ENCODE measurements at places on chromosomes 1 and 21.

GRCh38 chr1:31830511-31830910 lies 14.7 kb upstream of the SPOCD1 start:
- no peak for DNase-seq

DNA sequence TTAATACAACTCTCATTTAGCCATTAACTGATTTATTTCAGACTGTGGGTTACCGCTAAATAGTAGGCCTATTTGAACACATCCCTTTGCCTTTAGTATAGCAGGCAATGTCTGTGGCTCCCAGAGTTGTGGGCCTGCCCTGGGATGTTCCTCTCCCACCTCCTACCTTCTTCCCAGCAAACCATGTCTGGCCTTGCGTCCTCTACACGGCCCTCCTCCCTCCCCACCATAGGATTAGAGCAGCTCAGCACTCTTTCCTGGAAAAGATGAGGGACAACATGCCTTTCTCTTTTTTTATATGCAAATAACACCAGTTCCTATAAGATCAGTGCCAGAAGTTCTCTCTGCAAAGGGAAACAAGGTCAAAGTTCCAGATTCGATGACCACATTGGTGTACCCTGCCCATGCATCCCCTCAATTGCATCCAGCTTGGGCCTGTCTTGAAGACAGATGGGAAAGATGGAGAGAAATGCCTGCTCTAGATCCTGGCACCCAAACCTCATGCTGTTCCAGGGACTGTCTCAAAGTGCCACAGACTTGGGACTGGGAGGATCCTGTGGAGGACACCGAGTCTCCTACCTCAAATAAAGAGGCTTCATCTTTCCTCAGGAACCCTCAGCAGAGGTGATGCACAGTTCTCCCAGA lies 57.2 kb downstream of the CD46 start:
- no peak for DNase-seq

GRCh38 chr1:39268906-39269305 lies 64.4 kb downstream of the MACF1 start:
- DNase-seq = no peak

DNA sequence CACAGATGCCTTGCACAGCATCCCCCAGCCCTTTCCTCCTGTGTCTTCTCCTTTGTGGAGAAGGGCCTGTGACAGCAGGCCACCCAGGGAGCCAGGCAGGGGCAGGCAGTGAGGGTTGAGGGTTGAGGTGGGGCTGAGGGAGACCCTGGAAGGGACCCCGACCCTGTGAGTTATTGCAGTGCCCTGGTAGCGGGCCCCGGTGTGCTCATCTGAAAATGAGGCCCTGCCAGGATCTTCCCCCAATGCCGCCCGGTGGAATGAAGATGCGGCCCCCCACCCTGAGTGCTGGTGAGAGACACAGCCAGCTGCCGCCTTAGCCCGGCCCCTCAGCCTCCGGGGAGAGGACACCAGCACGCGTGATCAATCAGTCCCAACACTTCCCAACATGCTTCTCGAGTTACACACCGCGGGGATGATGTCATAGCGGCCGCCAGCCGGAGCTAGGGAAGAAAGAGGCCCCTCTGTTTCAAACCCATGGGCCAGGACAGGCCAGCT lies 36.2 kb upstream of the ACTRT2 start:
- peak; percentile 9 for DNase-seq

GRCh38 chr1:164836614-164837018 lies 277.6 kb downstream of the PBX1 start:
- DNase-seq = no peak

GRCh38 chr21:45053561-45054226 lies 20.7 kb upstream of the ADARB1 start:
- DNase-seq = no peak

- DNase-seq = peak; percentile 94
These were observed 14.0 kb upstream of the TBX15 start for GRCh38 chr1:119002028-119002686.

- DNase-seq = no peak
These were observed 31.0 kb upstream of the POU3F1 start for GRCh38 chr1:38077523-38078147.

GRCh38 chr1:86504137-86504479 lies 35.4 kb downstream of the CLCA1 start:
- no peak for DNase-seq

DNA sequence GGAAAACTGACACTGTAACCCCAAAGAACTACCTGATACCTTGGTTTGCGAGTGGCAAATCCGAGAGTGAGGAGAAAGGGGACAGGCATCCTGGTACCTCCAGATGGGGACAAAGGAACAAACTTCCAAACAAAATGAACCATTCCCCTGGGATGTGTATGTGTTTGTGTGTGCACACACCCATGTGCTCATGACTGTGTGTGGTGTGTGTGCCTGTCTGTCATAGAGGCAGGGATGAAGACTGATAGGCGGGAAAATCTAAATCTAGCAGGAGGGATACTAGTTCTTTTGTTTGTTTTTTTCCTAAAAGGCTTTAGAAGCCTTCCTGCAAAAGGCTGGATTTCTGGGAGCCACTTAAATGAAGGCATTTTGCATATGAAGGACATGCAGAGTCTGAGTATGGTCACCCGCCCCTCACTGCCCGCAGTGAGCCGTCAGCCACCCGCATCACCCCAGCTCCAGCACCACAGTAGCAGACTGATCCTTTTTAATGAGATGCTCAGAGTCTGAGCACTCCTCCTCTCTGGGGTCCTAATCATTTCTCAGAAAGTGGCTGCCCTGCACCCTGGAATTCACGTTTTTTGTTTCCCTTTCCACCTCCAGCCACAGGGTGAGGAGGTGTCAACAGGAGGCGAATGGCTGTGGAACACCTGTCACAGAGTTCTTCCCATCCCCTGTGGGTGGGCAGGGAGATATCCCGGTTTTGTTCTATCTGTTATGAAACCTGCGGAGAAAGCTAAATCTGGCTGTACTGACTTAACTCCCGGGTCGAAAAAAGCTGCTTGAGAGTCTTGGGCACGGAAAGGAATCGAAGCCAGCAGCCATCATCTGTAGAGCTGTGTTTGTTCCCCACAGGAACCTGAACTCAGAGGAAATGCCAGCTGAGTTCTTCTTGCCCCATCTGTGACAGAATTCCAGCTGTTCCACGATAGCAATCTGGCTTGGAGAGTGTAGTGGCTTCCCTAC lies 34.9 kb downstream of the UTP25 start:
- DNase-seq = no peak

DNA sequence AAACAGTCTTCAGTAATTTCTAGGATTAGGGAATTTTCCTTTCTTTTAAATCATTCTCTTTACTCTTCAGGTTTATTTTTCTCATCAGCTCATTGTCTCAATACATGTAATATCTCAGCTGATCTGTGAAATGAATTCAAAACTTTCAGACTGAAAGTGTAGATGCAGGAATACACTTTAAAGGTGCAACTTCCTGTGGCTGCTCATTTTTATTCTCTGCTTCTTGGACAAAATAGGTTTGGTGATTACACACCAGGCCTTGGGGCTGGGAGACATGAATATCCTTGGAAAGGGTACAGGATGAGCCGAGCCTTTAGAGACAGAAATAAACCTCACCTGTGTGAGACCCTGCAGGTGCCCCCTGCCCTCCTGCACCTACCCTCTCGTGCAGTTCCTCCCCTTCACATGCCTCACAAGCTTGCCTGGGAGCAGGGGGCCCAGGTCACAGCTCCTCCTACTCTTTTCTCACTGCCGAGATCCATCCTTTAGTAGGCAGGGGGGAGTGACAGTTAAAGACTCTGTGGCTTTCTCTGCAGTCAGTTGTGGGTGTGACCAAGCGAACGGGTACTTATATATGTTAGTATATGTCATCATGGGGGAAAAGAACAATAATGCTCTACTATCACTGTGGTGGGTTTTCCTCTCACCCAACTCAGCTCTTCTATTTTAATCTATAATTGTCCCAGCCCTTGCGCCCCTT lies 23.6 kb downstream of the XCL2 start:
- no peak for DNase-seq

GRCh38 chr21:37915497-37915911 lies 753 bp downstream of the KCNJ6 start:
- peak; percentile 23 for DNase-seq

- peak; percentile 72 for DNase-seq
These were observed at the start of gene SYTL1 for GRCh38 chr1:27341525-27342252. Gene SYTL1 (plus strand): TSS chr1:27342022. CDS start chr1:27345335, 3,313 bp downstream.

- DNase-seq = no peak
These were observed 5.0 kb downstream of the FAF1 start for GRCh38 chr1:50955116-50955515.

- peak; percentile 73 for DNase-seq
These were observed 74.6 kb downstream of the DMRTA2 start for GRCh38 chr1:50348449-50349241.

GRCh38 chr1:3245344-3245743 lies 176.3 kb downstream of the PRDM16 start:
- DNase-seq = no peak

All from fibroblast of skin of scalp (primary cell).